ENCODE measurements at places on chromosomes 3 and 15. TPM values are rescaled to one million over a fixed set of nuclear protein-coding genes. Genes with fewer than 3 reads are reported as not detected.

The CLEC3B gene
- not detected for total RNA-seq

The ATP13A5 gene
- not detected for total RNA-seq

The PPP2R3A gene
- 0.17 TPM for total RNA-seq

The IL17RD gene
- total RNA-seq: not detected

The GOLGA6C gene
- not detected for total RNA-seq

The RBM6 gene
- 147 TPM for total RNA-seq

The MIX23 gene
- total RNA-seq: 33.6 TPM

The GABRR3 gene
- total RNA-seq: not detected

DNA sequence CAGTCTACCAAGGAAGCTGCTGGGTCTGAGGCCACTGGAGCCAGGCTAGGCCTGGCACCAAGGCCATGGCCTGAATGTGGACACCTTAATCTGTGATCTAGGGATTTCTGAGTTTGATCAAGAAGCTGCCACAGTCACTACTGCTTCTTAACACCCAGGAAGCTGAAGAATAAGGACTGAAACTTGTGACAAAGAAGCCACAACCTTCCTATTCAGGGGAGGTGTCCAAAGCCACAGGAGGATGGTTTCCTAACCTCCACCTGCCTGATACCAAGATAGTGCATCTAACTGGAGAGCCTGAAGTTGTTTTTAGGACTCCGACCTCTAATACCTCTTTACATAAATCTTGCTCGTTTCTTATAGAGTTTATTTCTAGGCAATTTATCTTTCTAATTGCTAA is 5.5 kb upstream of the ANO10 start:
- DNase-seq: no peak

- no peak for DNase-seq
These were observed 51.9 kb downstream of the RPLP1 start for GRCh38 chr15:69504352-69505040.

- no peak for DNase-seq
These were observed 1.6 kb downstream of the FBXL22 start for GRCh38 chr15:63598473-63599400.

DNA sequence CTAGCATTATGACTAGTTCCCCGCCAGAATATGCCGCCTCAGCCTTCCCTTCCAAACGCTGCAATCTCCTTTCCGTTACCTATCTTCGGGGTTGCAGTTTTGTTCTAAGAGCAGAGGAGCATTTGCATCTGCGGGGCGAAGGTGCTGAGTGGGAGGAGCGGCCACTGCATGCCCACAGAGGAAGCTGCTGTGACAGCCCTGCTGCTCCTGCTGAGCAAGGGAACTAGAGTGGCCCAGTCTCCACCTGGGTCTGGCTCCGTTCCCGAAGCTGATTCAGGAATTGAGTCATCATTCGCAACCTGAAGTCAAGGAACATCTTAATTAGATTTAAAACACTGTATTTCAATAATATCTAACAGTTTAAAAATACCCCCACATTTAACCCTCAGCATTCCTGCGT is 98.2 kb upstream of the TJP1 start:
- DNase-seq: no peak

GRCh38 chr3:72129501-72130094 is 344.6 kb upstream of the PROK2 start:
- DNase-seq: no peak

DNA sequence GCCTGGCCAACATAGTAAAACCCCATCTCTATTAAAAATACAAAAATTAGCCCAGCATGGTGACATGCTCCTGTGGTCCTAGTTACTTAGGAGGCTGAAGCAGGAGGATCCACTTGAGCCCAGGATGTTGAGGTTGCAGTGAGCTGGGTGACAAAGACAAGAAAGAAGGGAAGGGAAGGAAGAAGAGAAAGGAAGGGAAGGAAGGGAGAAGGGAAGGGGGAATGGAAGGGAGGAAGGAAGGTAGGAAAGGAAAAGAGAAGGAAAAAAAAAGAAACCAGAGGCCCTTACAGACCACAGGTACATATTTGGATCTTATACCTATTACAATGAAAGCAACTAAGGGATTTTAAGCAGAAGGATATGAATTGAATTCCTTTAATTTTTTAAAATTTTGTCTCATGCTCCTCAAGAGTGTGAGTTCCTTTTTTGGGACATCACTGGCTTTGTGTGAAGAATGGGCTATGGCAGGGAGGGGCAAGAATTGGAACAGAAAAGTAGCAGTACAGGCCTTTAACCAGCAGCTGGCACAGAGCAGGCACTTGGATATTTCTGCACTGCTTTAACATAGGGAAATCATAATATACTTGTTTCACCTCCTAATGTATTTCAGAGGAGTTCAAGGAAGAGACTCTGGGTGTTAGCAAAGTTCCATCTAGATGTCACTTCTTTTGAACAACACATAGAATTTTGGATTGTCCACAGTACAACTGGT is 7.9 kb downstream of the RAB27A start:
- DNase-seq: no peak

GRCh38 chr3:175307642-175308041 is 448.5 kb downstream of the NAALADL2 start:
- DNase-seq: no peak

DNA sequence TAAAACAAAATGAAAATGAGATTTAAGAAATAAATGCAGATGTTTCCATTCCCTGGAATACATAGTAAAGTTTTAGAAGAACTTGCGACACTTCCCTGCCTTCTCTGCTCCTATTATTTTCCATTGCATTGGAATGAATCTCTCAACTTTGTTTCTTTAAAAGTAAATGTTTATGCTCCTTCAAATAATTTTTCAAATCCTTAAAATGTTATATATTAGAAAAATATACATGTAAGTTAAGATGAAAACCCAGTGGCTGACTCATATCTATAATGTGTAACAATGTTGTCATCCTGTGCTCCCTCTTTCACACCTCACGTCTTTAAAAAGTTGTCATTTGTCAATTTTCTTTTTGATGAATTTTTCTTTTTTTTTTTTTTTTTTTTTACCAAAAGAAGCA is 3.6 kb downstream of the RBMS3 start:
- no peak for DNase-seq

GRCh38 chr3:79306934-79307570 is 460.7 kb downstream of the ROBO1 start:
- no peak for DNase-seq

DNA sequence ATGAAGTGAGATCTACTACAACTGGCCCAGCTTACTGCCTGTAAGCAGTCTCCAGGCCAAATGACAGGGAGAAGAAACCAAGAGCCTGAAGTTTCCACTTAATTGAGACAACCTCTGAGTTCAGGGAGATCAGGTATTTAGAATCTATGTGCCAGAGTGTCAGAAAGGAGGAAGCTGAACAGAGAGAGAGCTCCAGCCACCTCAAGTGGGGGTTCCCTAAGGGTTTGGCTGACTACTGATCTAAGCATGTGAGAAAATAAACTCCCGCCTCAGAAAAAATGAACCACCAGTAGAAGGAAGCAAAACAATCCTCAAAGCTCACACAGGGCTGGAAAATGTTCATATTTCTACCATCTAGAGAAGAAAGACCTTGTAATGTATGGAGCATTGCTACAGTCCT is 25.0 kb downstream of the ADAM10 start:
- DNase-seq: no peak

DNA sequence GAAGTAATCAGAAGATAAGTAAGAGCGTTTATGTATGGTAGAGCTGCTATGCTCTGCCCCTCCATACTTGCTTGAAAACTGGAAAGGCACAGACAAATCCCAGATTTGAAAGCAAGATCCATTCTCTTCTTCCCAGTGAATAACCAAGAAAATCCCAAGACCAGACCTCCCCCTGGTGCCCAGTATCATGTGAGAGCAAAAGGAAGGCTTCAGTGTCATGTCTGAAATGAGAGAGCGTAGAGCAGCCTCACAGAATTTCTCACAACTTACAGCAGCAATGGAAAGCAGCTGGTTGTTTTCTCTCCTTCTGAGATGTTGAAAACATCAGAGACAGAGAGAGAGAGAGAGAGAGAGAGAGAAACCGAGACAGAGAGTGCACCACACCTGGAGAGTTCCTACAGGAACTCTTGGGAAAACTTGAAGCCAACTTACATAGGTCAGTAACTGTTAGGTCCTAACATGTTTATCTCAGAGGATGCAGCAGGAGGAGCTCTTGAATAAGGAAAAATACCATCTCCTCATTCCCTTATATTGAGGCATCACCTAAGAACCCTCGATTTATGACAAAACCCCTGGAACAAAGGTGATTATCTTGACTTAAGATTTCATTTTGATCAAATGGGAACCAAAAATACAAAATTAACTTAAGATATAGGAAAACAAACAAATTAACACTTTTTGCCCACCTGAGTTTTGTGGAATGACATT is 273.3 kb downstream of the NSUN3 start:
- DNase-seq: no peak

DNA sequence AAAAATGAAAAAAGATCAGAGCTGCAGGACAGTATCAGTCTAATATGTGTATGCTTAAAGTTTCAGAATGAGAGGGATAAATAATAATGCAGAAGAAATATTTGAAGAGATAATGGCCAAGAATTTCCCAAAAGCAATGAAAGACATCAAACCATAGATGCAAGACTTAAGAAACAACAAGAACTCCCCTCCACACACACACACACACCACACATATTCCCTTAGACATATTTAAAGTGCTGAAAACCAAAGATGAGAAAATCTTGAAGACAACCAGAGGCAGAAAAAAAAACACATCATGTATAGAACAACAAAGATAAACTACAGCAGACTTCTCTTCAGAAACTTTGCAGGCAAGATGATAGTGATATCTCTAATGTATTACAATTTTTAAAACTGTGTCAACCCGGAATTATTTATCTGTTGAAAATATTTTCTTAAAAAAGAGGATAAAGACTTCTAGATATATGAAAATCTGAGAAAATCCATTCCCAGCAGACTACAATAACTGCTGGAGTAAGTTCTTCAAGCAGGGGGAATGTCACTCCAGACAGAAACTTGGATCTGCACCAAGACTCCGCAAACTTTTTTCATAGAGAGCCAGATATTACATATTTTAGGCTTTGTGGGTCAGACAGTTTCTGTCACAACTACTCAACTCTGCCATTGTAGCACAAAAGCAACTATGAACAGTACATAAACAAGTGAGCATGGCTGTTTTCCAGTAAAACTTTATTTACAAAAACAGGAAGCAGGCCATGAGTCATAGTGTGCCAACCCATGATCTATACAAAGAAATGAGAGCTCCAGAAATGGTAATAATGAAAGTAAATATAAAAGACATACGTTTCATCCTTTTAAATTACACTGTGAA is 223.4 kb upstream of the CGNL1 start:
- DNase-seq: no peak

DNA sequence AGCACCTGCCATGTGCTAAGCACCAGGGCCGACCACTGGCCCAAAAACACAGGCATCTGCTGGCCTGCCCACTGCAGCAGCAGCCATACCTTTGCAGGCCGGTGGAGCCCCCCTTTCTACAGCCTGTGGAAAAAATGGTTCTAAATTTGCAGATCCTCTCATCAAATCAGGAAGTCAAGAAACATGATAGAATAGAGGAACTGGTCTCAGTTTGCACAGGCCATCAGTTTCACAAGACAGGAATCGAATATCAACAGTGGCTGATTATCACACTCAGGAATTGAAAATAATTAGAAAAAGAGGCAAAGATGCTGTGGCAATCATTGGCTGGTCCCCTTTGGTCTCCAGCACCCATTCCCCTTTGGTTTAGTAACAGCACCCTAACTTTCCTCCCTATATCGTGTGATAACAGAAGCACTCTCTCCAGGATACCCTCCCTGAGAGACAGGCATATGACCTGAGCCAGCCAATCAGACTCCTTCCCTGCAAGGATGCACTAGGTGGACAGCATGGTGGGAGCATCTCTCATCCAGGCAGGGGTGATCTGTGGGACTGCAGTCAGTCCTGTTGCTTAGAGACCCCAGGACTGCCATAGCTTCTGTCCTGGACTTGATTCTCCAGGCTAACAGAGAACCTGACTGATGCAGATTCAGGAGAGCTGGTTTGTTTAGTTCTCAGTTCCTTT is 3.5 kb upstream of the PAK6 start:
- DNase-seq: no peak

GRCh38 chr3:86787091-86787490 is 203.9 kb downstream of the VGLL3 start:
- no peak for DNase-seq

GRCh38 chr3:2001306-2002108 is 97.2 kb upstream of the CNTN4 start:
- no peak for DNase-seq

DNA sequence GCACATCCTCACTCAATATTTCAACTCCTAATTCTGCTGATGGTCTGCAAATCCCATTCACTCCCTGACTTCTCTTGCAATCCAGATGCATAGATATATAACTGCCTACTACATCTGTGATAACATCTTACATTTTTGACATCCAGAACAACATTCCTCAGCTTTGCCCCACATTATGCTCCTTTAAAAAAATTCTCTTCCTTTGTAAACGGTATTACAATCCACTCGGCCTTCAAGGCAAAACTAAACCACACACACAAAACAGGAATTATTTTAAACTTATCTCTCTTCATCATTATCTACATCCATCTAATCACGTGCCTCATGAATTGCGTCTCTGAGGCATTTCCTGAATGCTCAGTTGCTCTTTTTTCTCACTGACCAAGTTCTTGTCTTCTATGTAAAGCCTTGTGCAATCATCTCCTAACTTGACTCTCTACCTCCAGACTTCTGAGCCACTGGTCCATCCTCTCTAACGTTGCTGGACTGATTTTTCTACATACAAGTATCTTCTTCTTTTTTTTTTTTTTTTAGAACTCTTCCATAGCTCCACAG is 117.0 kb downstream of the SATB1 start:
- DNase-seq: no peak

GRCh38 chr15:29420188-29420587 is 150.6 kb upstream of the NSMCE3 start:
- DNase-seq: no peak

DNA sequence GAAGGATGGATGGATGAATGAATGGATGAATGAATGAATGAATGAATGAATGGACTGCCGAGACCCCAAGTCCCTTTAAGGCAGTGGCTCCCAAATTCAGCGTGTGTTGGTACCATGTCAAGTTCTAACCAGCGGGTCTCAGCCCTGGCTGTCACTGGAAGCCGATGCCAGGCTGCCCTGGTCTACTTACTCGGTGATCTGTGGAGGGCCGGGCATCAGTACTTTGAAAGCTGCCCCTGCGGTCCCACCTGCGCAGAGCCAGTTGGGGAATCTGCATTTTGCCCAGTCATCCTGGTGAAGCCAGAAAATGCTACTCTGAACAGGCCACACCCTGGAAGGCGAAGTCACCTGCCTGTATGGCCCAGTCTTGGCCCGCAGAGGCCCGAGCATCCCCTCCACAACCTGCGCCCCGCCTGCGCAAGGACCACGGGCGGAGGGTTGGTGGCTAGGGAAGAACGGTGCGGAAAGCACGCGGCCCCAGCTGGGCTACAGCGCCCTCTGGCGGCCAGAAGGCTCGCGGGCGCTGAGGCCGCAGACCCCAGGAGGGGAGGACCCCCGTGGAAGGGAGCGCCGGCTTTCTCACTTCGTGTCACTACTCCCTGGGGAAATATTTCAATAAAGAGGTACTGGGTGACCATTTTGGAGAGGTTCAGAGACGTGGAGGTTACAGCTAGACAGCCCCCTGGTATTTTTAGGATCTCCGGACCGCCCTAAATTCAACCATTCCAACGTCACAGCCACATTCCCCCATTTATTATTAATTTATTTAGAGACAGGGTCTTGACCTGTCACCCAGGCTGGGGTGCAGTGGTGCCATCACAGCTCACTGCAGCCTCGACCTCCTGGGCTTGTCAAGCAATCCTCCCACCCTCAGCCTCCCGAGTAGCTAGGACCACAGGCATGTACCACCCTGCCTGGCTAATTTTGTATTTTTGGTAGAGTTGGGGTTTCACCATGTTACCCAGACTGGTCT is 34.9 kb downstream of the PRKCD start:
- peak; percentile 79 for DNase-seq
